GM23248 (cell line): ENCODE measurements at places on chromosomes 7 and 10. TPM values are rescaled to one million over a fixed set of nuclear protein-coding genes. Genes with fewer than 3 reads are reported as not detected.

Gene ADGRA1
- not detected in 2 replicates for total RNA-seq

Gene NCAPG2
- total RNA-seq, result 15.6 and 15.7 TPM in 2 replicates

Gene COL28A1
- not detected in 2 replicates for total RNA-seq

Gene CLRN3
- total RNA-seq, result not detected in 2 replicates

Gene HOXA10
- 27.4 and 29.3 TPM in 2 replicates for total RNA-seq

Gene ANXA8
- total RNA-seq, result 3.4 and 3.7 TPM in 2 replicates

Gene CALML5
- not detected in 2 replicates for total RNA-seq

DNA sequence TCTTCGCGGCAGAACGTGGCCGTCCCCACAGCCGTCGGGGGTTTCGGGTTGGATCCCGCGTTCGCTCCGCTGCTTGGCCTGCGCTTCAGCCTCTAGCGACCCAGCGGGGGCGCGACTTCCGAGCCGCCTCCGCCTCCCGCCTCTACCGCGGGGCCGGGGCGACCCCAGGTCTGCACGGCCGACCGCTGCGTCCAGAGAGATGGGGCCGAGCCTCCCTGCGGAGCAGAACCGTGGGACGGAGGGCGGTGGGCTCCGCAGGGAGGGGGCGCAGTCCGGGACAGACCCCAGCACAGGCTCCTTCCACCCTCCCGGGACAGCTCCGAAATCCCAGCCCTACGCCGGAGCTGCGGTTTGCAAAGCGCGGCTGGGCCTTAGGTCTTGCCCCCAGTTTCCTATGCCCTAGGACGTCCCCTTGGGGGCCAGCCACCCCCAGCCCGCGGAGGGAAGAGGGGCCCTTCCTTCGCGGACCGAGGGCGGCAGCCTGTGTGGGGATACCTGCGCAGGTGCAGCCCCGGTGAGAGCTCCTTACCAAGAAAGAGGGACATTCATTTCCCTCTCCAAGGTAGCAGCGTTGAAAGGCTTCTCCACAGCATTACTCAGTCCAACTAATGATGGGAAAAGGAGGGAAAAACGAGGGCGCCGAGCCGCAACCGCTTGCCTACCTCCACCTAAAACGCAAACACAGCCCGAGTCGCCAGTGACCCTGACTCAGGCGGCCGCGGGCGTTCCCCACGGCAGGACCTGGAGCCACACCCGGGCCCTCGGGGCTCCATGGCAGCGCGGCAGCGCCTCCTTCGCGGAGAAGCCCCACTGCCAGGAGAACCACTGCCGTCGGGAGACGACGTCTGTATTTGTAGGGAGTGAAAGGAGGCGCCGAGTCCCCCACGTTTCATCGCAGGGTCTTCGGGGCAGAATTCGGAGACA, 115.7 kb downstream of the BMS1 start:
- no peak for DNase-seq

GRCh38 chr10:12350167-12350872, 973 bp downstream of the CAMK1D start:
- peak; percentile 54 for DNase-seq

DNA sequence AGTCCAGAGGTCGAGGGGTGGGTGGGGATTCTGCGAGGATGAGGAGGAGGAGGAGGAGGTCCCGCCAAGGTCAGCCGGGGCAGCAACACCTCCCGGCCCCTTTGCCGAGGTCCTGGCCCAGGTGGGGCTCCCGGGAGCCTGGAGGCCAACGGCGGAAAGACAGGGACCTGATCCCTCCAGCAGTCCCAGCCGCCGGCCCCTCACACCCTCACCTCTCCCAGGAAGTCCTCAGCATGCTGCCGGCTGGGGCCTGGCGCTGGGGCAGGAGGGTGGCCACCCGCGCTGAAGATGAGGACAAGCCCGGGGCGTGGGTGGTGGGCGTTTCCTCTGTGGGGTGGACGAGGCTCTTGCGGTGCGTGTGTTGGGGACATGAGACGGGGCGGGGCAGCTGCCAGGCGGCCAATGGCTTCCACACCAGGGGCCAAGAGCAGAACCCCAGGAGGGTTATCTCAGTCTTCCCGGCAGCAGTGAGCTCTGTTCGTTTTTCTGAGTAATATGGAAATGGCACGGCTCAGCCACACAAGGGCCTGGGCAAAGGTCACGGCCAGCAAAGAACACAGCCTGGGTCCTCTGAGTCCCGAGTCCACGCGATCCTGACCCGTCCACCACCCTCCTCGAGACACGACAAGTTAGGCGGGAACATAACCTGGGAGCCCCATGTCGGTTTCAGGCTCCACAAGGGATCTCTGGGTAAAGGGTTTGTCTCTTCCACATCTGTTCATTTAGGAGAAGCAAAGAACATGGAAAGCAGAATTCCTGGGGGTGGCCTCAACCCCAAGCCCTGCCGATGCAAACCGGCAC, 82.9 kb upstream of the PDGFA start:
- DNase-seq, result peak; percentile 17

DNA sequence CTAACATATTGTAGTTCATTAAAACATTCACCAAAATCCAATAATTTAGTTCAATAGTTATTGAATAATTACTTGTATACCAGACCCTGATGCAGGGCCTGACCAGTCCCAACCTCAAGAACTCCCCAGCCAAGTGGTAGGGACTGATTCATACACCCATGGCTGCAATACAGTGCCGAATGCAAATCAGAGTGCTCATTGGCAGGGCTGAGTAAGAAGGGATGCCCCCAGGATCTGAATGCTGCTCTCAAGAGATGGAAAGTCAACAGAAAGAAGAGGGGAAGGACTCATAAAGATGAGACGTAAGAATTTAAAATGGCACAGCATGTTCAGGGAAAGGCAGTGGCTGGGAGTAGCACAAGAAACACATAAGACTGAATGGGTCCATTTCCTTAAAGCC, 29.9 kb downstream of the ZNF438 start:
- peak; percentile 23 for DNase-seq

DNA sequence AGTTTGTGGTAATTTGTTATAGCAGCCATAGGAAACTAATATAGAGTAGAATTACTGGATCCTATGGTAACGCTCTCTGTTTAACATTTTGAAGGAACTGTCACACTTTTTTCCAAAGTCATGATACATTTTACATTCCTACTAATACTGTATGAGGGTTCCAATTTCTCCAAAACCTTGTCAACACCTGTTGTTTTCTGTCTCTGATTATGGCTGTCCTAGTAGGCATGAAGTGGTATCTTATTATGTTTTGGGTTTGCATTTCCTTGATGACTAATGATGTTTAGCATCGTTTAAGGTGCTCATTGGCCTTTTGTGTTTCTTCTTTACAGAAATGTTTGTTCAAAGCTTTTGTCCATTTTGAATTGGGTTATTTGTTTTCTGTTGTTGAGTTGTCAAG, 69.6 kb downstream of the VPS50 start:
- DNase-seq, result no peak

GRCh38 chr7:2722591-2722990, 34.6 kb downstream of the AMZ1 start:
- no peak for DNase-seq
